Left cardiac atrium (tissue), 4 donors: ENCODE measurements at places on chromosomes 7 and 10. TPM values are rescaled to one million over a fixed set of nuclear protein-coding genes. Genes with fewer than 3 reads are reported as not detected.

- no peak for DNase-seq
Measured at GRCh38 chr7:69996121-69996520, 397.8 kb downstream of the AUTS2 start.

GRCh38 chr7:3880228-3880987, 579.4 kb downstream of the SDK1 start:
- no peak for DNase-seq

DNA sequence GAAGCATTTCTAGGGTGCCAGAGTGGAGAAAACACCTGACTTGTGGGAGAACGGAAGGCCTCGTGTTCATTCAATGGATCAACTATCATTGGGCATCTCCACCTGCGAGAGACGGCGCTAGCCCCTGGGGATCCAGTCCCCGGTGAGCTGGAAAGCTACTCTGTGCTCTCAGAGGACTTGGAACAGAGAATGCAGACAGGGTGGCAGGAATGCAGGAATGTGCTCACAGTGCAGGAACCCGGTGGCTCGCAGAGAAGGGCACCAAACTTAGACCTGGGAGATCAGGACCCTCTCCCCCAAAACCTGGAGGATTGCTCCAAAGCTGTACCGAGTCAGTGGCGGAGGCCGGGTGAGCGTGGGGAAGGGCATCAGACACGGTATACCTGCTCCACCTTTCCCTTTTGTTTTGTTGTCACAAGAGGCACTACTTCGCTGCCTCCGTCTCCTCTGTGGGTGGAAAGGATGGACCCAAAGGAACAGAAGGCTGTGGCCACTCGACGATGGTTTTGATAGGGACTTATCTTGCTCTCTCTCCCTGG, 569.0 kb upstream of the C7orf33 start:
- no peak for DNase-seq

DNA sequence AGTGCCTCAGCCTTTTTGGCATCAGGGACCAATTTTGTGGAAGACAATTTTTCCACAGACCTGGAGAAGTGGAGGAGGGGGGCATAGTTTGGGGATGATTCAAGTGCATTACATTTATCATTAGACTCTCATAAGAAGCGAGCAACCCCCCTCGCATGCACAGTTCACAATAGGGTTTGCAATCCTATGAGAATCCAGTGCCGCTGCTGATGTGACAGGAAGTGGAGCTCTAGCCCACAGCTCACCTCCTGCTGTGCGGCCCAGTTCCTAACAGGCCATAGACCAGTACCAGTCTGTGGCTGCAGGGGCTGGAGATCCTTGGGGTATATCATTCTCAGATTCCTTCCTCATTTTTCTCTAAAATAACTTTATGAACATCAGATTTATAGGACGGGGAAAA, 50.8 kb downstream of the ATAD1 start:
- no peak for DNase-seq

DNA sequence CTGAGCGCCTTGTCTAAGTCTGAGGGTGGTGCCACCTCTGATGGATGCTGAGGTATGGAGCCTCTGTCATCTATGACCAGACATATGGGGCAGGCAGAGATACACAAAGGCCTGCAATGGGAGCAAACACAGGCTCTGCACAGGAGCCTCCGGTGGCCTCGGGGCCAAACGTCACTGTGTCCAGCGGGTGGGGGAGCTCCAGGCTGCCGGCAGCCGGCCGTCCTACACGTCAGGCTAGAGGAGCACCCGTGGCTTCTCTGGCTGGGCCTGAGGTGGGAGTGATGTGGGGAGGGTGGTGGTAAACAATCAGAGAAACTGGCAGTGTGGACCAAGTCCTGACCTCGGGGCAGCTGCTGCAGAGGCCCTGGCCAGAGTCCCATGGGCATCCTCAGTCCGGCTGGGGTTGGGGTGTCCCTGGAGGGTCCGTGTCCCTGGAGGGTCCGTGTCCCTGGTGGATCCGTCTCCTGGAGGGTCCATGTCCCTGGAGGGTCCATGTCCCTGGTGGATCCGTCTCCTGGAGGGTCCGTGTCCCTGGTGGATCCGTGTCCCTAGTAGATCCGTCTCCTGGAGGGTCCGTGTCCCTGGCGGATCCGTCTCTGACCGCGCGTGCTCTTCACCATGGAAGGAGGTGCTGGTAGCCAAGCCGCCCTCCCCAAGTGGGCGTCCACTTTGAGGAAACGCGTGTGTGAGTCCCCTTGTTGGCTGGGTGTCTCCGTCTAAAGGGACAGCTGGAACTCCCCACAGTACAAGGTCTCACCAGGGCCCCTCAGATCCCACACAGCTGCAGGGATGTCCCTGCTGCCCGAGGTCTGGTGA, 24.2 kb upstream of the FAM20C start:
- no peak for DNase-seq

- DNase-seq: peak; percentile 52
Measured at GRCh38 chr10:16777473-16778370, 39.5 kb downstream of the RSU1 start.

DNA sequence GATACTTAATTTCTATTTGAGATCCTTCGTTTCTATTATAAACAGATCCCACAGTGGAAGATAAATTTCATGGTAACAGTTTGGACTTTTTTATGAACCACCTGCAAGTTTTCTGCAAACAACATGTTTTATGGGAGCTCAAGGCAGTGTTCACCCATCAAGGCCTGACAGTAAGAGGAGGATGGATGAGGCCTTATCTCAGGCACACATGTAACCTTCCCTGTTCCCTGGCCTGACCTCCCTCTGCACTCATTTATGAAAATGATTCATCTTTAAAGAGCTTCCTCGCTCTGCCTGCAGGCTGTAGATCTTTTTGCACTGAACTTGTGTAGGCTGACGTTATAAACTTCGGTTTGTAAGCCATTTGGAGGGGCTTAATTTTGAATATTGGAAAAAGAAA, 500.1 kb downstream of the GATA3 start:
- no peak for DNase-seq

DNA sequence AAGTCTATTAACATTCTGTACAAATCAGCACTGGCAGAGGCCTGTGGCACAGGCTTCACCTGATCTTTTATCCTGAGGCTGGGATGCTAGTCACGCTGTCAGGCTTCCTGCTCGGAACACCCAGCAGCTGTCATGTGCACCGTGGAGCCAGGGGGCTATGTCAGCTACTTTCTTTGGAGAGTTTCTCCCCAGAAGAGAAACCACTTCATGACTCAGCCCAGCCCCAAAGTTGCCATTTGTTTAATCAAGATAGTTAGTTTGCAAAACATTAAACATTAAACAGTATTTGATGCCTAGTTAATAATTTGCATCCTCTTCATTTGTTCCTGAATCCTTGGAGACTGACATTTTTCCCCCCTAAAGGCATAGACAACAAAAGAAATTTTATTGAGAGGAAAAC, at the start of gene HABP2:
TSS of gene HABP2 (plus strand) at position 353 of the 400 bp plus-strand sequence. CDS start 69 bp downstream, outside the sequence.
- no peak for DNase-seq

- DNase-seq: no peak
Measured at GRCh38 chr10:57513637-57514036, 754.1 kb downstream of the IPMK start.

DNA sequence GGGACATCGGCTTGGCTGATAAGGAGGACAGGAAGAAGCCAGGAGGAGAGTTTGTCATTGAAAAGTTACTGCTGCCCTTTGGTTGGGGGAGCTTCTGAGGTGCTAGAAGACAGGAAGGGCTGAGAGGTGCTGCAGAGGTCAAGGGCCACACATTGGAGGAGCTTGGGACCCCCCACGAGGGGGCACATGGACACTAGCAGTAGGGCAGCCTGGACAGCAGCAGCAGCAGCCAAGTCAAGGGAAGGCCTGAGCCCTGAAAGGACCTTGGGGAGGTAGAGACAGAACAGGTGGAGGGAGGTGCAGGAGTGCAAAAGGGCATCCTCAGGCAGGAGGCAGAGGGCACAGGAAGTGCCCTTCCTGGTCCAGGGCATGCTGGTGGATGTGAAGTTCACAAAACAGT, 439.7 kb upstream of the IGFBP3 start:
- no peak for DNase-seq

GRCh38 chr7:51228386-51228958, 88.1 kb downstream of the COBL start:
- DNase-seq: no peak

- no peak for DNase-seq
Measured at GRCh38 chr10:123129618-123130271, 6.0 kb upstream of the HMX3 start.

Gene HABP2
- not detected for total RNA-seq

Gene CPXM2
- total RNA-seq: 17.0 TPM
